H1 (cell line): ENCODE measurements at places on chromosomes 1 and 21.

- no peaks in the 10 kb centered on the region for H3K36me3 ChIP-seq
- H3K4me3 ChIP-seq, result no peak overlapping the region
- no peak for DNase-seq
- no peak overlapping the region for H3K27ac ChIP-seq
- no peaks in the 10 kb centered on the region for H3K4me1 ChIP-seq
- H3K27me3 ChIP-seq, result no peaks in the 10 kb centered on the region
Observed at GRCh38 chr1:223852337-223852736, 6.6 kb upstream of the TP53BP2 start.

GRCh38 chr1:40564913-40565312, 33.5 kb downstream of the ZNF684 start:
- no peaks in the 10 kb centered on the region for H3K27me3 ChIP-seq
- no peak for DNase-seq
- H3K27ac ChIP-seq, result no peak overlapping the region
- no peaks in the 10 kb centered on the region for H3K36me3 ChIP-seq
- no peaks in the 10 kb centered on the region for H3K4me1 ChIP-seq
- H3K4me3 ChIP-seq, result no peak overlapping the region

- peaks cover 4% of the 10 kb centered on the region for H3K4me1 ChIP-seq
- no peak overlapping the region for H3K27ac ChIP-seq
- peaks cover 2% of the 10 kb centered on the region for H3K27me3 ChIP-seq
- no peak for DNase-seq
- H3K4me3 ChIP-seq, result no peak overlapping the region
- no peaks in the 10 kb centered on the region for H3K36me3 ChIP-seq
Observed at GRCh38 chr1:228048659-228049298, 33.7 kb upstream of the ARF1 start.

GRCh38 chr1:238060061-238060460, 169.3 kb upstream of the ZP4 start:
- H3K27me3 ChIP-seq, result no peaks in the 10 kb centered on the region
- H3K36me3 ChIP-seq, result no peaks in the 10 kb centered on the region
- no peak for DNase-seq
- no peak overlapping the region for H3K27ac ChIP-seq
- no peak overlapping the region for H3K4me3 ChIP-seq

- H3K27ac ChIP-seq, result no peak overlapping the region
- no peaks in the 10 kb centered on the region for H3K4me1 ChIP-seq
- no peak overlapping the region for H3K4me3 ChIP-seq
- H3K27me3 ChIP-seq, result no peaks in the 10 kb centered on the region
- H3K36me3 ChIP-seq, result no peaks in the 10 kb centered on the region
Observed at GRCh38 chr1:2492091-2492490, 16.0 kb downstream of the PLCH2 start.

DNA sequence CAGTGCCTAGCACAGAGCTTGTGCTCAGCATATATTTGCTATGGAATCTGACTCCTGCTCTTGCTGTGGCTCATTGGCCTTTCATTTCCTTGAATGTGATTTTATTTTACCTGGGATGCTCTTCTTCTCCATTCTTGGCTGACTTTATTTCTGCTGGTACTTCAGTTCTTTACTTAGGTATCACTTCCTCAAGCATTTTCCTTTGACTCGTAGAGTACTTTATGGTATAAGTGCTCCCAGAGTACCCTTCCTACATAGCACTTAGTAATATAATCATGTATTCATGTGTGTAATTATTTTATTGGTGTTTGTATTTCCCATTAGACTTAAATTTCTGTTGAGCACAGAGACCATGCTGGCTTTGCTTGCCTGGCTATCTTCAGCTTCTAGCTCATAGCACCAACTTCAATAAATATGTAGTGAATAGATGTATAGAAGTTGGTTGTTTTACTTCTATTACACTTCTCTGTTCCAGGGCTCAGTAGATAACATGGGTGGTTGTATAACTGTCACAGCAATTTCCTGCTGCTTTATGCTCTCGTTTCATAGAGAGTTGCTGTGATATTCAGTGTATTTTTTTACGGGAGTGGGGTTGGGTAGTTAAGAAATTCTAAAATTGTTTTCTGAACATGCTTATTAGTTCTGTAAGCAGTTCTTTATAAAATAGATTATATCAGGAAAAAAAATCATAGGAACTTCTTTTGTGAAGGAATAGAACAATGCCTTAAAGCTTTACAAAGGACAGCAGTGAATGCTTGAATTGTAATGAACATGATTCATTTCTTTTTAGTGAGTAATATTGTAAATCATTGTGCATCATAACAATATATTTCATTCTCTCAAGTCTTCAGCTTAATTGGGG, 112.2 kb downstream of the NEK7 start:
- no peaks in the 10 kb centered on the region for H3K27me3 ChIP-seq
- no peaks in the 10 kb centered on the region for H3K36me3 ChIP-seq
- no peak overlapping the region for H3K4me3 ChIP-seq

- no peak for DNase-seq
- H3K4me3 ChIP-seq, result no peak overlapping the region
- peaks cover 23% of the 10 kb centered on the region for H3K36me3 ChIP-seq
- H3K27ac ChIP-seq, result no peak overlapping the region
- H3K27me3 ChIP-seq, result no peaks in the 10 kb centered on the region
- peaks cover 6% of the 10 kb centered on the region; the same call in 1 of the 2 replicates for H3K4me1 ChIP-seq
Observed at GRCh38 chr1:7988576-7988975, 27.1 kb downstream of the PARK7 start.

- no peak overlapping the region for H3K27ac ChIP-seq
- no peaks in the 10 kb centered on the region for H3K36me3 ChIP-seq
- DNase-seq, result no peak
- H3K4me3 ChIP-seq, result no peak overlapping the region
- no peaks in the 10 kb centered on the region for H3K4me1 ChIP-seq
Observed at GRCh38 chr1:44553127-44553758, 121.0 kb downstream of the TMEM53 start.
